GM12891 (cell line): ENCODE measurements at places on chromosomes 11 and 22.
A peak's percentile ranks its signal among the peaks of the same experiment; 100 is the strongest.

DNA sequence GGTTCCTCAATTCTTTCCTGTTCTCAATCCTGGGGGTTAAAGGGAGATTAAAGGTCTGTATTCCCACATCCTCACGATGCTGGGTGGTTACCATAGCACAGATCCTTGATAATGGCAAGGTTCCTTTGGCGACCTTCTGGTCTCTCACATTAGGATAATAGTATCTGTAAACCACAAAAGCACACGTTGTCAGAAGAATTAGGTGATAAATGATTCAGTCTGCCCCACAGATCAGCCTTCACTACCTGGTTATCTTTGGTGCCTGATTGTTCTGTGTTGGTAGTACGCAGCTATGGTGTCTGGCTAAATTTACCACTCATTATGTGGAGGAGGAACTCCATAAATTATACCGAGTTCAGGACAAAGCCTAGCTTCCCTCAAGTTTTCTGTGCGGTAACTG, 78.4 kb downstream of the C2CD3 start:
- no peak for DNase-seq

- DNase-seq = no peak
These were observed 222.5 kb downstream of the DSCAML1 start for GRCh38 chr11:117574551-117574950.

- no peak for DNase-seq
These were observed 19.3 kb downstream of the CARS1 start for GRCh38 chr11:3037945-3038271.

DNA sequence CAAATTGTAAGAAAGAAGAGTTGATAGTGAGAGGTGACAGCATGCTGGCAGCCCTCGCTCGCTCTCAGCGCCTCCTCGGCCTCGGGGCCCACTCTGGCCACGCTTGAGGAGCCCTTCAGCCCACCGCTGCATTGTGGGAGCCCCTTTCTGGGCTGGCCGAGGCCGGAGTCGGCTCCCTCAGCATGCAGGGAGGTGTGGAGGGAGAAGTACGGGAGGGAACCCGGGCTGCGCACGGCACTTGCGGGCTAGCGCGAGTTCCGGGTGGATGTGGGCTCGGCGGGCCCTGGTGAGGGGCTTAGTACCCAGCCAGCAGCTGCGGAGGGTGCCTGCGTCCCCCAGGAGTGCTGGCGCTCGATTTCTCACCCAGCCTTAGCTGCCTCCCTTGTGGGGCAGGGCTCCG, 539.7 kb upstream of the CCDC179 start:
- DNase-seq = no peak

- no peak for DNase-seq
These were observed 265.2 kb upstream of the FAT3 start for GRCh38 chr11:91959411-91959810.

GRCh38 chr11:47163193-47163592, 13.5 kb downstream of the ARFGAP2 start:
- no peak for DNase-seq

GRCh38 chr11:110977661-110978060, 265.4 kb upstream of the ARHGAP20 start:
- DNase-seq = no peak

- DNase-seq = no peak
These were observed 8.6 kb downstream of the SC5D start for GRCh38 chr11:121300972-121301699.

- no peak for DNase-seq
These were observed 1.7 kb downstream of the AP5B1 start for GRCh38 chr11:65778901-65779668.

- DNase-seq = no peak
These were observed 32.1 kb downstream of the PPIL2 start for GRCh38 chr22:21697880-21698279.

GRCh38 chr22:44454113-44454769, 43.8 kb downstream of the RTL6 start:
- DNase-seq = no peak

GRCh38 chr11:45687836-45688235, 22.4 kb upstream of the CHST1 start:
- no peak for DNase-seq

DNA sequence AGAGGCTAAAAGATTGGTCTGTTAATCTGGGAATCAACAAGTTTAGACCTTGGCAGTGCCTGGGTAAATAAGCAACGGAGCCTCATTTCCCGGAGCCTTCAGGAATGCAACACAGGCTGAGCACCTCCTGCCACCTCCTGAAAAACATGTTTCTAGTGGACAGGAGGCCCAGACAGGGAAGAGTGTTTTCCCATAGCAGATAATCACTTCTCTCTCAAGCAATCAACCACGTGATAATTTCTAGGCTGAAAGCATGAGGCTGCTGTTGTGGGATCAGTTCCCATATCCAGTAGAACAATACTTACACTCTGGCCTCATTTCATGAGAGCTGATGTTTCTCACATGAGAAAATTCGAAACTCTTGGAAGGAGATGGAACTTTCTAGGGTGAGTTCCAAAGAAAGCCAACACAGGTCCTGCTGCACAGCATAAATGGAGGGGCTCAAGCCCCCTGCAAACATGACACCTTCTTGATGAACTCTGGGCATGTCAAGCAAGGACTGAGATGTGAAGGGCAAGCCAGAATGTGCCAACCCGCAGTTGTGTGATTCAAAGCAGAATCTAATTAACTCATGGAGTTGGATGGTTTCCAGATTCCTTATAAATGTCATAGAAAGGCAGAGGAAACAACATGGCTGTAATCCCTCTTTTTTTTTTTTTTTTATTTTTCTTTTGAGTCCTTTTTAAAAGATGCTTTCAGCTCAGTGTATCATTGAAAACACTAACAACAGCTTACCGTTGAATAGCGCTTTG, 228.5 kb upstream of the SESN3 start:
- DNase-seq = no peak

DNA sequence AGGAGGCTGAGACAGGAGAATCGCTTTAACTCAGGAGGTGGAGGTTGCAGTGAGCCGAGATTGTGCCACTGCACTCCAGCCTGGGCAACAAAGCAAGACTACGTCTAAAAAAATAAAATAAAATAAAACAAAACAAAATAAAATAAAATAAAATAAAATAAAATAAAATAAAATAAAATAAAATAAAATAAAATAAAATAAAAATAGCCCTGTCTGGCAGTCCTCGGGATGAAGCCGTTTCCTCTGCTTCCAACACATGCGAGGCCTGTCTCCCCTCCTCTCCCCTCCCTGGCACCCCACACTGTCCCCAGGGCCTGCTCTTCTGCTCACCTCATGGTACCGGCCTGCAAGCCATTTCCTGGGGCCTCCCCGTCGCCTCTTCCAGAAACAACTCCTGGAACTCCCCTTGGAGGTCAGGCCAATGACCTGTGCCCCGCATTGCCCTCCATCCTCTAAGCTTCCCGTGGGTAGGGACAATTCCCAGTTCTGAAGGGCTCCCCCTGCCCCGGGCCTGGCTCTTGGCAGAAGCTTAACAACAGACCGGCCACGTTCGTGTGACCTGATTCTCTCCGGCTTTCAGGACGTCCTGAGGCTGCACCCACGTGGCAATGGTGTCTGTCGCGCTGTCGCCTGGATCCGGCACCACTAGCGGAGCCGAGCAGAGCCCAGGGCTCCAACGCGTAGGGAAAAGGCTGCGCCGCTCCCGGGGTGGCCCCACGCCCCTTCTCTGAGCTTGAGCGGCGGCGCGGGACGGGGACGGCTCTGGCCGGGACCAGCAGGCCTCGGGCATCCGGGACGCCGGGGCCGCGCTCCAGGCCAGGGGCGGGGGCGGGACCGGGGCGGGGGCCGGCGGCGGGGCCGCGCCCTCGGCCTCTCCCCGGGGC, 456 bp upstream of the PARVB start:
- DNase-seq = peak; percentile 51

DNA sequence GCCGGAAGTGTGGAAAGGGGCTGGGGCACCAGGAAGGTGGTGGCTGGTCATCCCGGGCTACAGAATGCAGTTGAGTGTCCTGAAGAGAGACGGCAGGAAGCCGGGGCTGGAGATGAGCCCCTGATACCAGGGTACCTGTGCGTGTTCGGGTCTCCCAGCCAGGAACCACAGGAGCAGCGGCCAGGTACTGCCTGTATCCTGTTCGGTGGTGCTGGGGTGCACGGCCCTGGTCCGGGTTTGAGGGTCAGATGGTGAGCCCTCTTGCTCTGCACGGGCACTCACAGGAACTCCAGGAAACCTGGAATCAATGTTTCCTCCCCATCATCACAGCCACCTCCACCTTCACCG, 253.1 kb upstream of the B3GAT1 start:
- DNase-seq = no peak

GRCh38 chr11:72766152-72766902, 14.1 kb upstream of the ARAP1 start:
- no peak for DNase-seq
